ENCODE measurements at places on chromosomes 1 and 21.

DNA sequence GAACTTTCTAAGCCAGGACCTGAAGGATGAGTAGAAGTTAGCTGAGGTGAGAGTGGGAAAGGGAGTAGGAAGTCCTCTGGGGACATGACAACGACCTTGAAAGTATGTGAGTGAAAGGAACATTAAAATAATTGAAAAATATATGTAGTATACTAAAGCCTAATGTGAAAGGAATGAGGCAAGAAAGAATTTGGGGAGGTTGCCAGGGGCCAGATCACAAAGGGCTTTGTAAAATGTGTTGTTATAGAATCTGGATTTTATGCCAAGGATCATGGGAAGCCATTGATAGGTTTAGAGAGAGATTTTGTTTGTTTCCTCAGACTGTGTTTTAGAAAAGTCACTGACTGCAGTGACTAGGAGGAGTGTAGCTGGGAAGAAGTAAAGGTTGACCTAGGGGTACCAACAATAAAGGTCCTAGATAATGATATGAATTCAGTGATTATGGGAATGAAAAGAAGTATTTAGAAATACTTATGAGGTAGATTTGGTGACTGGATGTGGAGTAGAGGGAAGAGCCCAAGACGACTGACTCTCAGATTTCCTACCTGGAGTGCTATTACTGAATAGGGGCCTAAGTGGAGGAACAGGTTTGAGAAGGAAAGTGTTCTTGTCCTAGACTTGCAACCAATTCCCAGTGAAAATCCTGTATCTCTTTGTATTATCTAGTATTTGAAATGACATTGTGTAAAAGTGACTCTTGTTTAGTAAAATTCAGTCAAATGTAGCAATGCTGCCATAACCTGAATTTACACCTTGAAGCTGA, 179.8 kb downstream of the PHTF1 start:
- no peaks in the 10 kb centered on the region for H3K36me3 ChIP-seq
- H3K27ac ChIP-seq: no peak overlapping the region
- H3K4me1 ChIP-seq: no peaks in the 10 kb centered on the region
- H3K27me3 ChIP-seq: no peaks in the 10 kb centered on the region
- no peak for DNase-seq

GRCh38 chr1:118949315-118949714, 38.8 kb downstream of the TBX15 start:
- no peaks in the 10 kb centered on the region for H3K36me3 ChIP-seq
- no peak overlapping the region for H3K27ac ChIP-seq
- H3K27me3 ChIP-seq: no peaks in the 10 kb centered on the region
- no peak overlapping the region for H3K4me3 ChIP-seq
- no peaks in the 10 kb centered on the region for H3K4me1 ChIP-seq

DNA sequence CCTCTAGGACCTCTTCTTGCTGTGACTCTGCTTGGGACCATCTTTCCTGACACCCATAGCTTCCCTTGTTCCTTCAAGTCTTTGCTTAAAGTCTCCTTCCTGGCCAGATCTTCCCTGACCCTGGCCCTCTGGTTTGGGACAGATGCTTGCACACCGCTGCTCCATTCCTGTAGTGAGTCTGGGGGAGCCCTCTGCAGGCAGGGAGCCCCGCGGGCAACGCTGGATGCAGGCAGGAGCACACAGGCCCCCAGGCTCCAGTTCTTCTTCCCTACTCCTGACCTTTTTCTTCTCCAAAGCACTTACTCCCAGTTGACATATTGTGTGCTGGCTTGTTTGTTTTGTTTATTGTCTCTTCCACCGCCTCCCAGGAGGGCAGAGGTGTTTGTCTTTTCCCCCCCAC, 413.4 kb downstream of the CAMTA1 start:
- no peaks in the 10 kb centered on the region for H3K36me3 ChIP-seq
- no peak overlapping the region for H3K27ac ChIP-seq
- H3K4me1 ChIP-seq: no peaks in the 10 kb centered on the region
- H3K4me3 ChIP-seq: no peak overlapping the region
- no peak for DNase-seq

GRCh38 chr1:95180371-95180770, 53.6 kb upstream of the RWDD3 start:
- H3K36me3 ChIP-seq: no peaks in the 10 kb centered on the region
- no peak overlapping the region for H3K4me3 ChIP-seq
- H3K4me1 ChIP-seq: no peaks in the 10 kb centered on the region

- no peaks in the 10 kb centered on the region for H3K27me3 ChIP-seq
- DNase-seq: no peak
- no peaks in the 10 kb centered on the region for H3K4me1 ChIP-seq
- no peak overlapping the region for H3K27ac ChIP-seq
- H3K4me3 ChIP-seq: no peak overlapping the region
- no peaks in the 10 kb centered on the region for H3K36me3 ChIP-seq
Measured at GRCh38 chr21:32200029-32200428, 78.8 kb downstream of the MIS18A start.

GRCh38 chr1:63847308-63847910, 73.6 kb downstream of the ROR1 start:
- no peaks in the 10 kb centered on the region for H3K4me1 ChIP-seq
- H3K27me3 ChIP-seq: no peaks in the 10 kb centered on the region
- H3K36me3 ChIP-seq: no peaks in the 10 kb centered on the region
- H3K4me3 ChIP-seq: no peak overlapping the region
- DNase-seq: no peak

DNA sequence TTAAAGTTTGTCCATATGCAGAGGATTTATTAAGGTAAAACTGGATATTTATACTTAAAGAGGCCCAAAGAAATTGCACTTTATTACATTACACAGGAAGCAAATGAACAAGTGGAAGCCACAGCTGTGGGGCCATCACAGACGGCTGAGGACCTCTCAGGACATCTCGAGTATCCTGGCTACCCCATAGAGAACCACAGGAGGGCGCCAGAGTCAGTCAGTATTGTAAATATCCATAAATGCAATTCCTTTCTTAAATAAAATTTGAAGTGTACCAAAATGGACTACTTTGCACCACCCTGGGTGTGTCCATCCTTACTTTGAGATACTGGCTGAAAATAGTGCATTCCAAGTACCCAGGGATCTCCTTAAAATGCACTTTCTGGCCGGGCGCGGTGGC, 257.2 kb downstream of the MRPL39 start:
- H3K36me3 ChIP-seq: no peaks in the 10 kb centered on the region
- no peak overlapping the region for H3K4me3 ChIP-seq
- no peak for DNase-seq
- no peak overlapping the region for H3K27ac ChIP-seq
- H3K4me1 ChIP-seq: no peaks in the 10 kb centered on the region
- H3K27me3 ChIP-seq: no peaks in the 10 kb centered on the region

Measured in T-cell (primary cell).